ENCODE measurements at places on chromosomes 3 and 15.

DNA sequence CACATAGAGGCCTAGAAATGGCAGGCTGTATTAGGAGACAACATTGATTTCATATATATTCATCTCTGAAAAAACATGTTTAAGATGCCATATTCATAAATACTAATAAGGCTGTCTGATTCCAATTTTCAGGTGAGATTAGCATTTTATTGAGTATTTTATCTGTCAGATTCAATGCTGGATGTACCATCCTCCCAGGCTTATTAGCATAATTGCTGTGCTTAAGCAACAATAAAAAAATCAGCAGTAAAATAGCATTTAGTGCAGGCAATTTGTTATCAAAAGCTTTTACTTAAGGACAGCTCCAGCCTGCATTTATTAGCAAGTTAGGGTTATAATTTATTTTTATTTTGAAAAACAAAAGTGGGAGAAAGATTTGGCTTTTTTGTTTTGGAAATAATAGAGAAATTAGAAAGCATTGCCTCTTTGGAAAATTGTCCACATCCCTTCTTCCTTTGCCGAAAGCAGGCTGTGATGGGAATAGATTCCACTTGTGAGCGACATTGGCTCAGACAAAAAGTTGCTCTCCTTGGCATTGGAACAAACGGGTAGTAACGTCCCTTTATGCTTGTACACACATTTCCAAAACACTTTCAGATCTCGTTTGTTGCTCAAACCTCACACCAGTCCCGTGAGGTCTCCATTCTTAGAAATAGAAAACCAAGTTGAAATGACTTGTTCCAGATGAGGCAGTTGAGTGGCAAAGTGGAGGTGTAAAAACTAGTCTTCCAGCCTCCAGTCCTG, 134.0 kb downstream of the LPP start:
- no peak overlapping the region for H3K4me3 ChIP-seq
- no peaks in the 10 kb centered on the region for H3K27me3 ChIP-seq

DNA sequence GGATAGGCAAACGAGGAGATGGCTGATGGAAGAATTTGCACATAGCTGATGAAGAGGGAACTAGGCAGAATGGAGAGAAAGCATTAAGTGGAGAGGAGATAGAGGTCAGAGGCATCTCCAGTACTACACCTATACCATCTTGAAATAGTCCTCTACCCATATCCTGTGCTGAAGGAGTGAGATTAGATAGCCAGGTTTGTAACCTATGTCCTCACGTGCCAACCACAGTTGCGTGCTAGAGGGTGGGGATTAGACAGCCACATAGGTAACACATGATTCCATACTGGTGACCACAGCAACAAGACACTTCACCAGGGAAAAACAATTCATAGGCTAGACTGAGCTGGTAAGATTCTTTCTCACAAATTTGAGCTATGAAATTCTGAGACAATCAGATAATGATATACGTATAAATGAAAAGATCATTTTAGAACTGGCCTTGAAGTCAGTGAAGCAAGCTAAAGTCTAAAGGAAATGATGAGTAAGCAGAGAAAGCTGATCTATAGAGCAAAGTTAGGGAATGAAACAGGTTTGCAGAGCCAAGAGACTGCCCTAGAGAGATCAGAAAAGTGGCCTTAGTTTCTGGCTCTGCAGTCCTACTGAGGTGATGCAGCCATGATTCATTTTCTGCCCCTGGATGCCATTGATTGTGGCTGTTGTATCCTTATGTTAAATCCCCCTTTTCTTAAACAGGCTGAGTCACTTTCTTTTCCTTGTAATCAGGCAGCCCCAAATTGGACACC, 17.7 kb downstream of the MYNN start:
- H3K4me1 ChIP-seq: no peaks in the 10 kb centered on the region
- no peaks in the 10 kb centered on the region for H3K27me3 ChIP-seq
- no peak overlapping the region for H3K4me3 ChIP-seq
- peaks cover 16% of the 10 kb centered on the region for H3K36me3 ChIP-seq
- DNase-seq: no peak

- no peaks in the 10 kb centered on the region for H3K27me3 ChIP-seq
- H3K36me3 ChIP-seq: no peaks in the 10 kb centered on the region
- no peak overlapping the region for H3K27ac ChIP-seq
- no peak for DNase-seq
- H3K4me1 ChIP-seq: peaks cover 36% of the 10 kb centered on the region
Observed at GRCh38 chr3:195899701-195900435, 8.5 kb downstream of the TNK2 start.

DNA sequence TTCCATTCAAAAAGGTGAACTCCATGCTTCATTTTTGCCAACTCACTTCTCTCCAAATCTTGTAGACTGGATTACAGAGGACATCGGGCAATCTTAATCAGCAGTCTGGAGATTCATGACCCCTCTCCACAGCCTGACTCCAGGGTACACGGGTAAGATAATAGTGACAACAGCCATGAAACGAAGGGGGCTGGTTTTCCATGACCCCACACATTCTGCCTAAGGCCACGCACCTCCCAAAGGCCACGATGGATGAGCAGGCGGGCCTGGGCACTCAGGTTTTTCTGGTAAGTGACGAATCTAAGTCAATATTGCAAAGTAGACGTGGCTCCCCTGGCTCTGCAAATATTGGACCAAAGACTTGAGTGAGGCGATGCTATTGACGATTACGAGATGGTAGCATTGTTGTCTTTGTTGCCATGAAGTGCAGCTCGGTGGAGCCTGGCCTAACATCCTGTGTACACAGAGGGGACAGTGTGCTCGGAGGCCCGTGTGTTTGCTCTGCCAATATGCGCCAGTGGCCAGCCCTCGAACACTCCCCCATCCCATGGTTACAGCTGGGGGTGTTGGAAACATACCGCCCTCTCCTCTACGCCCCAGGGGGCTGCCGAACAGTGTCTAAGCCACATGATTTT, 119.1 kb downstream of the OPA1 start:
- no peaks in the 10 kb centered on the region for H3K27me3 ChIP-seq
- no peak overlapping the region for H3K27ac ChIP-seq
- no peak for DNase-seq
- H3K4me1 ChIP-seq: no peaks in the 10 kb centered on the region

GRCh38 chr3:151224268-151224866, 21.4 kb upstream of the GPR171 start:
- H3K36me3 ChIP-seq: no peaks in the 10 kb centered on the region
- H3K4me1 ChIP-seq: no peaks in the 10 kb centered on the region
- no peak overlapping the region for H3K27ac ChIP-seq

DNA sequence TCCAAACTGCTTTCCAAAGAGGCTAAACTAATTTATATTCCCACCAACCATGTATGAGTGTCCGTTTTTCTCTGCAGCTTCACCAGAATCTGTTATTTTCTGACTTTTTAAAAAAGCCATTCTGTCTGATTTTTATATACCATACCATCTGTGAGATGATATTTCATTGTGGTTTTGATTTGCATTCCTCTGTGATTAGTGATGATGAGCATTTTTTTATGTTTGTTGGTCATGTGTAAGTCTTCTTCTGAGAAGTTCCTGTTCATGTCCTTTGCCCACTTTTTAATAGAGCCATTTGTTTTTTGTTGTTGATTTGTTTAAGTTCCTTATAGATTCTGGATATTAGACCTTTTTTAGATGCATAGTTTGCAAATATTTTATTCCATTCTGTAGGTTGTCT, 179.4 kb upstream of the ALCAM start:
- no peaks in the 10 kb centered on the region for H3K4me1 ChIP-seq
- H3K4me3 ChIP-seq: no peak overlapping the region
- no peak overlapping the region for H3K27ac ChIP-seq
- no peaks in the 10 kb centered on the region for H3K36me3 ChIP-seq
- DNase-seq: no peak
- no peaks in the 10 kb centered on the region for H3K27me3 ChIP-seq
